NCI-H1436 treated with DMSO at 0.1 percent for 48 hours (cell line): ENCODE measurements at places on chromosomes 11 and 22.

DNA sequence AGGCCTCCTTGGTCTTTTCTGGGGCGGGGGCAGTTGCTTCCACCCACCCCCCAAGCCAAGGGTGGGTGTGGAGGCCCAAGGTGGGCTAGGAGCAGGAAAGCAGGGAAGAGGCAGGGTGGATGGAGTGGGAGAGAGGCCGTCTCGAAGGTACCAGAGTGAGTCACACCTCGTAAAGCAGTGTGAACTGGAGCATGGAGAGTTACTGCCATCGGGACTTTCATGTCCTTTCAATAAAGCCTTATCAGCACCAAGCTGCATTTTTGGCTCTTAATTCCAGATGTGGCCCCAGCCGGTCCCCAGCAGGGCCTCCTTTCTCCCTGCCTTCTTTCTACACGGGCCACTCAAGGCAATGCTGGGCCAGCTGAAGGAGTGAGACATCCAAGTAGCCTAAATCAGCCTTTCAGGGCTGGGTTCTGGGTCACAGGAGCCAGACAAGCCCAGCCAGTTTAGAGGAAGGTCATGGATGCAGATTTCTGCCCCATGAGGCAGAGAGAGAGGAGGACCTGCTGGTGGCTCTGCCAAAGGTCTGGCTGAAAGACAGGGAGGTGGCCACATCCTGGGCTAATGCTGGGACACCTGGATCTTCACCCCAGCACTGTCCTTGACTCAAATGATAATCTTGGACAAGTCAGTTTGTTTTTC, 59.0 kb upstream of the CD82 start:
- no peak for DNase-seq

- no peak for DNase-seq
These were observed 9.2 kb upstream of the PIWIL4 start for GRCh38 chr11:94557992-94558391.

DNA sequence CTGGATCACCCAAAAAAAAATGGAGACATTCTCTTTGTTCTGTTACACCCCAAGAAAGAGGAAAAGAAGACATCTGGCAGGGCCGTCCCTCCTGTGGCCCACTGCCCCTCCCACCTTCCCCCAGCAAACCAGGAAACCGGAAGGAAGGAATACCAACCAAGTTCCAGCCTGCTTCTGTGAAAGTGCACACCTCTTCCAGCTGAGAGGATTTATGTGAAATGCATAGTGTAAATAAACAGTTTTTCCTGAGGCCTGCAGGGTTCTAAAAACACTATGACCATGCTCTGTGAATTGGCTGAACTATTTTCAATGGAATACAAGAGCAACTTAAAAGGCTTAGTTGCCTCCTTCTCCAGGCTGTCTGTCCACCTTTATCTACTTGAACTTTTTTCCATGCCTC, 50.0 kb upstream of the CHST1 start:
- DNase-seq: no peak

DNA sequence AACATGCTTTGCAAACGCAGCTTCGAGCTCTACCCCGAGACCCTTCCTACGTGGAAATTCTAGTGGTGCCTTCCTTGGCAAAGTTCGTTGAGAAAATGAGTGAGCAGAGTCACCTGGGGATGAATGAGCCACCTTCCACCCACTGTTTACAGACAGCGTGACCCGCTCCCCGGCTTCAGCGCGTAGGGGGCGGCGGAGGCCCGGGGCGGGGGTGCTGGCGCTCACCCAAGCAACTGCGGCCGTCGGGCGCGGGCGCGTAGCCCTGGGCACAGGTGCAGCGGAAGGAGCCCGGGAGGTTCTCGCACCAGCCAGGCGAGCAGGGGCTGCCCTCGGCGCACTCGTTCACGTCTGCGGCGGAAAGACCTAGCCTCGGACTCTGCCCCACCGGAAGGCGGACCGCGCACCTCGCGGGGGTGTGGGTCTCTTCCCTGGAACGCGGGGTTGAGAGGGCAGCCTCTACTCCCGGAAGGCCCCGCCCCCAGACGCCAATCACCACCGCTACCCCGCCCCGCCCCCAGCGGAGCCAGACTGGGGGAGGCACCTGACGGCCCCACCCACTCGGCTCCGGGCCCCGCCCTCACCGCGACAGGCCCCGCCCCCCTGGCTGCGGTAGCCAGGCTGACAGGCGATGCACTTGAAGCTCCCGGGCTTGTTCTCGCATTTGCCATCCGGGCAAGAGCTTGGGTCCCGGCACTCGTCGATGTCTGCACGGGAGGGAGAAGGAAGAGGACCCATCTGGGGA, 11.8 kb downstream of the LTBP3 start:
- no peak for DNase-seq
